ENCODE measurements at places on chromosomes 7 and 10. TPM values are rescaled to one million over a fixed set of nuclear protein-coding genes. Genes with fewer than 3 reads are reported as not detected.

FAM13C gene
- 0.18 TPM for total RNA-seq

PITRM1 gene
- 80.5 TPM for total RNA-seq

ZNF467 gene
- total RNA-seq: 1.7 TPM

GRCh38 chr10:79348640-79348988 lies 1.3 kb downstream of the PPIF start:
- no peak for DNase-seq

GRCh38 chr7:17590221-17590620 lies 291.8 kb downstream of the AHR start:
- DNase-seq: no peak

GRCh38 chr10:101138788-101139420 lies 7.8 kb downstream of the TLX1 start:
- no peak for DNase-seq

SYT15 gene
- total RNA-seq: 0.60 TPM

DNA sequence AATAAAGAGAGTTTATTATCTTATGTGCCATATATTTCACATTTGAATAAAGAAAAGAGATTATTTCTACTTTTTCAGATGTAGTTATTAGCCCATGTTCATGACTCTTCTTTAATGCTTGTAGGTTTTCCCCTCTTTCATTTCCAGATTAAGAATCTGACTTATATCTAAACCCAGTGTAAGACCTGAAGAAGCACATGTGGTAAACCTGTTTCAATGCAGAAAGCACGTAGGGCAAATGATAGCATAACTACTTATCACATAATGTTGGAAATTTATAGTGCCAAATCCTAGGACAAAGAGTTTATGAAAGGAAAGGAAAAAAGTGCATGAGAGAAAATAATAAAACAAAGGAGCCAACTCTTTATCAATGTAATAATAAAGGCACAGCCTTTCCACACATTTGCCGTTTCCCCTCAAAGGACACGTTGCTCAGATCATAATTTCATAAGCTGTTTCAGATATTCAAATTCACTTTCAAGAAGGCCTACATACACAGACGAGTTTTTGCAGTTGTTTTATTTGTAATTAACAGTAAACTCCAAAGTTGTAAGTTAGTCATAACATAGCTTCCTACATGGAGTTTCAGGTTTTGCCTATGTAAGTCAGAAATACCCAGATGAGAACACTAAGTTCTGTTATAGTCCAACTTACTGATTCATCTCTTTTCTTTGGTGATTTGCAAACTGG lies 88.8 kb upstream of the MDFIC start:
- DNase-seq: no peak

MOGAT3 gene
- 6.3 TPM for total RNA-seq

DNA sequence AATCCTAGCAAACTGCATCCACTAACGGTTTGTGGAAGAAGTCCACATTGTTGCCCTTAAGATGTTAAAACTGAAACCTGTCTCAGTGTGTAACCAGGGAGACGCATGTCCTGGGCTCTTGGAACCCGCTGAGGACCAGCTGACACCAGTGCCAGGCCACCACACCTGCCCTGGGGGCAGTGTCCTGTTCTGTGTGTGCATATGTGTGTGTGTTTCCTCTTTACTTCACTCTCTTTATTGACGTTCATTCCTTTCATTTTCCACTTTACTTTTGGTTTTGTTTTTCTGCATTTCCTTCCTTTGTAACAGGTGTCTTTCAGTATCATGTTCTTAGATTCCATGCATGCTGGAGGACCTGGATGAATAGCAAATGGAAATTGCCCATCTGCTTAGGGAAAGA lies 83.8 kb downstream of the TEX36 start:
- no peak for DNase-seq

DGKI gene
- total RNA-seq: 0.84 TPM

SPDYE1 gene
- total RNA-seq: not detected

DNA sequence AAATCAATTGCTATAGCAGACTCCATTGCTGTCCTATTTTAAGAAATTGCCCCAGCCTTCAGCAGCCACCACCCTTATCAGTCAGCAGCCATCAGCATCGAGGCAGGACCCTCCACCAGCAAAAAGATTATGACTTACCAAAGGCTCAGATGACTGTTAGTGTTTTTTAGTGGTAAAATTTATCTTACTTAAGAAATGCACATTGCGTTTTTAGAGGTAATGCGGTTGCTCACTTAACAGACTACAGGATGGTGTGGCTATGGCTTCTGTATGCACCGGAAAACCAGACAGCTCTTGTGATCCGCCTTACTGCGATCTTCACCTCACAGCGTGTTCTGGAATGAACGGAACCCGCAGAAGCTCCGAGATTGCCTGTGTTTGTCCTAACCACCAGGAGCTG lies 58.1 kb downstream of the WDR37 start:
- no peak for DNase-seq

- no peak for DNase-seq
Measured at GRCh38 chr7:87116315-87116714, 35.9 kb upstream of the DMTF1 start.

- DNase-seq: no peak
Measured at GRCh38 chr7:1401011-1401410, 58.3 kb downstream of the MICALL2 start.

All from Caco-2 (cell line).